Left ventricle myocardium inferior (tissue), 1 donor: ENCODE measurements at places on chromosomes 4 and X. TPM values are rescaled to one million over a fixed set of nuclear protein-coding genes. Genes with fewer than 3 reads are reported as not detected.
A peak's percentile ranks its signal among the peaks of the same experiment; 100 is the strongest.

GRCh38 chrX:10034740-10035260 lies 67.6 kb downstream of the CLDN34 start:
- H3K27ac ChIP-seq = peak overlapping the region; percentile 74
- H3K27me3 ChIP-seq = no peaks in the 10 kb centered on the region
- DNase-seq = no peak
- H3K4me1 ChIP-seq = peaks cover 49% of the 10 kb centered on the region
- H3K4me3 ChIP-seq = no peak overlapping the region

- H3K4me3 ChIP-seq = no peak overlapping the region
- H3K4me1 ChIP-seq = peaks cover 5% of the 10 kb centered on the region
- no peaks in the 10 kb centered on the region for H3K36me3 ChIP-seq
- no peaks in the 10 kb centered on the region for H3K27me3 ChIP-seq
- no peak overlapping the region for H3K27ac ChIP-seq
Measured at GRCh38 chrX:109684136-109684535, 48.9 kb downstream of the ACSL4 start.

DNA sequence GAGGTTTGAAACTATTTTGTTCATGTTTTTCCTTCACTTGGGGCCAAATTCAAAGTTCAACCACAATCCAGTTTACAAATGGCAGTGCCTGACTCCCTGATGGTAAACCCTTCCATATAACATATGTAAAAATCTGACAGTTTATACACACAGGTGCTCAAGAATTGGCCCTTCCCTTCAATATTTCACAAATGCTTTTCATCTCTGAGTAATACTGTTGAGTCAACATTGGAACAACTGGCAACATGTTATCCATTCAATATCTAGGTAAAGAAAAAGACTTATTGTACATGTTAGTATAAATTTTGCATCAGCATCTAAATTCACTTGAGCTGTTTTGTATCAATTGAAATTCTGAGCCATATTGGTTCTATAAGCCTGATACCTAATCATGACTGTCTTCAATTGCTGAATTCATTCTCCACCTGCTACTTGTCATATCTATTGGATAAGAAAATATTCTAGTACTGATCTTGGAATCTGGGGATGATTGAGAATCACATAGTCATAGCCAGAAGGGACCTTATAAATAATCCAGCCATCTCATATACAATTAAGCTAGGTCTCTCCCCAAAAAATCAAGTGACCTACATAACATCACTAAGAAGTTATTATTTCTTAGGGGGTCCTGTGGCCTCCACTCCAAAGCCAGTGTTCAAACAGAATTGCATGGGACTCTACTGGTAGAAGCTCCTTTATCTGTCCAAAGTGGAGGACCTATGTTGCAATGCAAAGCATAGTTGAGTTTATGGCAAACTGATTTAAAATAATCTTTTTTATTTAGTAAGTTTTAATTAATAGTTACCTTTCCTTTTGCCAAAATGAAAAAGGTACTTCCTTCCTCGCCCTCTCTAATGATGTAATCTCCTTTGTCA lies 61.9 kb downstream of the PRKG2 start:
- peak overlapping the region; percentile 53 for H3K4me3 ChIP-seq
- no peaks in the 10 kb centered on the region for H3K36me3 ChIP-seq
- H3K27me3 ChIP-seq = no peaks in the 10 kb centered on the region
- no peak overlapping the region for H3K27ac ChIP-seq

- no peak overlapping the region for H3K4me3 ChIP-seq
- peaks cover 7% of the 10 kb centered on the region for H3K27me3 ChIP-seq
- DNase-seq = peak; percentile 19
- H3K27ac ChIP-seq = no peak overlapping the region
- H3K4me1 ChIP-seq = peaks cover 7% of the 10 kb centered on the region
Measured at GRCh38 chr4:38860788-38861424, 4.3 kb upstream of the TLR6 start.

DNA sequence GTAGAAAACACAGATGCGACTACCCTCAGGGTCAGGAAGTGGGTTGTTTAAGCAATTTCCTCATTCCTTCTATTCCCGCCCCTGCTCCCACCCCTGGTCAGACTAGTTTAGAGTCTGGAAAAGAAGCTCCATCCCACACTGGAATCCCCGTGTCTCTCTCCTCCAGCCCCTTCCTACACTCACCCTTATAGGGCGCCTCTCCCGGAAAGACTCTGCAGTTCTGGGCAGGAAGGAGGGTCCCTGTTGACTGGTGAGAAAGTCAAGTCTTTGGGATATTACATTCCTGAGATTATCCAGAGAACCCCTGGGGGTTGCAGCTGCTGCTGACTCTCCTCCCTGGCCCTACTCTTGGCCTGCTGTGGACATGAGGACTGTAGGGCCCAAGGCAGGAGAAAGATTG lies 11.9 kb downstream of the STARD8 start:
- no peaks in the 10 kb centered on the region for H3K27me3 ChIP-seq
- no peaks in the 10 kb centered on the region for H3K36me3 ChIP-seq
- no peak overlapping the region for H3K4me3 ChIP-seq
- H3K4me1 ChIP-seq = no peaks in the 10 kb centered on the region

GRCh38 chr4:86957215-86957614 lies 22.4 kb downstream of the AFF1 start:
- H3K27me3 ChIP-seq = no peaks in the 10 kb centered on the region
- no peak overlapping the region for H3K27ac ChIP-seq
- no peak for DNase-seq
- peaks cover 36% of the 10 kb centered on the region for H3K4me1 ChIP-seq

DNA sequence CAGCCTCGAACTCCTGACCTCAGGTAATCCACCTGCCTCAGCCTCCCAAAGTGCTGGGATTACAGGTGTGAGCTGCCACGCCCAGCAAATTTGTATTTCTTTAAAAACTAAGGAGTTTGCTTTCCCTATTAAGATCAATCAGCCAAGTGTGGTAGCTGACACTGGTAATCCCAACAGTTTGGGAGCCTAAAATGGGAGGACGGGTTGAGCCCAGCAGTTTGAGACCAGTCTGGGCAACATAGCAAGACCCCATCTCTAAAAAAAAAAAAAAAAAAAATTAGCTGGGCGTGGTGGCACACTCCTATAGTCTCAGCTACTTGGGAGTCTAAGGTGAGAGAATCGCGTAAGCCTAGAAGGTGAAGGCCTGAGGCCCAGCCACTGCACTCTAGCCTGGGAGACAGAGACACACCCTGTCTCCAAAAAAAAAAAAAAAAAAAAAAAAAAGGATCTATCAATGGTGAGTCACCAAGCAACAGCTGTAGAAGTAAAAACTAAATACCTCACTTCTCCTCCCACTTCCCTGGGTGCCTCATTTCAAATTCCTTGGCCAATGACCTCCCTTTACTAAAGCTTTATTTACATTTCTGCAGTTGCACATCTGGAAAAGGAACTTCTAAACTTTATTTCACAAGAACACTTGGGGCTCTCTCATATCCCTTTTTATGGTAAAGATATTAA lies 54.5 kb downstream of the LDB2 start:
- no peaks in the 10 kb centered on the region for H3K36me3 ChIP-seq
- no peak for DNase-seq
- no peaks in the 10 kb centered on the region for H3K27me3 ChIP-seq
- H3K4me1 ChIP-seq = peaks cover 20% of the 10 kb centered on the region

GRCh38 chrX:68841251-68842049 lies 12.6 kb downstream of the EFNB1 start:
- peaks cover 21% of the 10 kb centered on the region for H3K36me3 ChIP-seq
- H3K27ac ChIP-seq = no peak overlapping the region
- H3K27me3 ChIP-seq = no peaks in the 10 kb centered on the region
- no peak overlapping the region for H3K4me3 ChIP-seq

DNA sequence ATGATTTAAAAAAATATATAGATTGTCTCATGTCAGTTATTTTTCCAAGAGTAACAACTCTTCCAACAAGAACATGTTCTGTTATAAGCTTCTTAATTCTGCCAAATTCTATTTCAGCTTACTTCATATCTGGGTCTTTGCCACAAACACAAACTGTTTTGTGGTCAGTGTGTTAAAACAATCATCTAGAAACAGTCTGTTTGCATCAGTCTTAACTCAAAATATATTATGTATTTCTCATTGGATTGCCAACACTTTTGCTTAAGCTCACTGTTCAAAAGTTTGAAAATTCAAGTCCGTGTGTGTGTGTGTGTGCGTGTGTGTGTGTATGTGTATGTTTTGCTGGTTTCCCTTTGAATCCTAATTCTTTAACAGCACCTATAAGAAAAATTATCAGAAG lies 752.3 kb upstream of the NDST4 start:
- no peaks in the 10 kb centered on the region for H3K27me3 ChIP-seq
- no peaks in the 10 kb centered on the region for H3K4me1 ChIP-seq
- H3K36me3 ChIP-seq = no peaks in the 10 kb centered on the region
- no peak overlapping the region for H3K27ac ChIP-seq
- DNase-seq = no peak

GPR82 gene
- total RNA-seq = 0.19 TPM

EVC gene
- 5.1 TPM for total RNA-seq
